ENCODE measurements at places on chromosomes 1 and 21.

DNA sequence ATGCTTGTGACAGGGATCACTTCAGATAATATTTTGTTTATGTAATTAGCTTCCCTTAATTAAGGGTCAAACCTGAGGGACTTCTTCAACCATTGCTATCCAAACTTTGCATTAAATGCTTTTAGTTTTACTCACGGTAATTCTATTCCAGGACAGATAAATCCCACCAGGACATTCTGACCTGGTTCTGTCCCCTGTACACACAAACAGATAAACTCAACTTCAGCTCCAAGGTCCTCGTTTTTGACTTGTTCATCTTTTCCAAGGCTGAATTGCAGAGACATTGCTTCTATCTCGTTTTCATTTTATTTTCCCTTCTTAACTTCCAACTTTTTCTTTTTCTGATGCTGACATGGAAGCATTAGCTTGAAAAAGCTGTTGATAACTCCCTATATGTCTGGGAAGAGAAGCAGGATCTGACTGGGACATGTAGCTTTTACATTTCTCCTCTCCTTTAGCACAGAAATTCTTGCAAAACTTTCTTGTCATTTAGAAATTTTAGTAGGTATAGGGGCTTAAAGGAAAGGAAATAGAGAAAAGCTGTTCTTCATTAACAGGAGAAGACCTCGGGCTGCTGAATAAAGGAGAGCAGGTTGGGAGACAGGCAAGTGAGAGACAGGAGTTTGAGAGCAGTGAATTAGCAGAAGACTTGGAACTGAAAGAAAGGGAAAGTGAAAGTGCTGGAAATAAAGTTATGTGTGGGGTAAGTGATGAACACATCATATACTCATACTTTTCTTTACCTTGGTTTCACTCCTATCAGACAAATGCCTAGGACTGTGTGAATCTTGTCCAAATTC, 231.7 kb upstream of the B3GALT2 start:
- DNase-seq = no peak

DNA sequence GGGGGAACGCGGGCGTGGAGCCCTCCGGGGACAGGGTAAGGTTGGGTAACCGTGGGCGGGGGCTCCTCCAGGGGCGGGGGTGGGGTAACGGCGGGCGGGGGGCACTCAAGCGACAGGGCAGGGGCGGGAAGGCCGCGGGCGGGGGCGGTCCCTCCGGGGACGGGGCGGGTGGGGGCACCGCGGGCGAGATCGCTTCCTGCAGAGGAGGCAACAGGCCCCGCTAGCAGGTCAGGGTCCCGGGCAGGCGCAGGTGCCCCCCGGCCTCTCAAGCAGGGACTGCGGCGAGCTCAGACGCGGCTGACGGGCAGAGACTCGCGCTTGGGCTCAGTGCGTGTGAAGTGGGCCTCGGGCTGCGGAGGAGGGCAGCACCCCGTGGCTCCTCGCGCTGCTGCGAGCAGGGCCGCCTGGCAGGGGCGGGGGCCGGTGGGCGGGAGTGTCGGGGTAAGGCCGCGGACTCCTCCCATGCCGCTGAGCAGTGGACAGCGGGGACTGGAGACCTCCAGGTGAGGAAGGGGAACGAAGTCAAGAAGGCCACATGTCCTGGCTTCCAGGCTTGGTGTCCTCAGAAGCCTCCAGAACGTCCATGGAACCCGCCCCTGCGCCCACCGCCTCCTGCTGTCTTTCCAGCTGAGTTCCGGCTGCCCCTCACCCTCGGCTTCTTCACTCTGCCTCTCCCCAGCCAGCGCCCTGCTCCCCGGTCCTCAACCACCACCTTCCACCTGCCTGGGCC, 627 bp upstream of the GNB1 start:
- peak; percentile 29 for DNase-seq

- no peak for DNase-seq
Measured at GRCh38 chr1:17923666-17924065, 168.5 kb downstream of the ACTL8 start.

DNA sequence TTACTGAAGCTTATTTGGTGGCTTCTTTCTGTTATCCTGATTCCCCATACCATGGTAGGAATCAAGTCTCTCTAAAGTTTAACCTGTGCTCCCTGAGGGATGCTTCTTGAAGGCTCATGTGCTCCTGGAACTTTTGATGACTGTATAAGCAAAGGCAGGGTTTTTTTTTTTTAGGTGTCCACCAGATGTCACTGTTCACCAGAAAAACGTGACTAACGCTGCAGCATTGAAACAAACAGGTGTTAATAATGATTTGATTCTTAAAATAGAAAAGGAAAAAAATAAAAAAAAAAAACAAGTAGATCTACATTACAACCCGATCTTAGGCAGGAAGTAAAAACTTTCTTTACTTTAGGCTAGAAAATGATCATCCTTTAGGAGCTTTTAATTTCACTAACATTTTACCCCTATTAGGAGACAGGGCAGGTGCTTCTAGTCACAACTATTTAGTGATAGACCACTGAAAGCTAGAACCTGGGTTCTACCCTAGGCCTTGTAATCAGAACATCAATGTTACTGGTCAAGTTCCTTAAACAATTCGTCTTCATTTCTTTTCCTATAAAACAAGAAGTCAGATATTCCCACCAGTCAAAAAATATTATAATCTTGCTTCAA, 223.0 kb downstream of the PLA2G4A start:
- DNase-seq = peak; percentile 18

DNA sequence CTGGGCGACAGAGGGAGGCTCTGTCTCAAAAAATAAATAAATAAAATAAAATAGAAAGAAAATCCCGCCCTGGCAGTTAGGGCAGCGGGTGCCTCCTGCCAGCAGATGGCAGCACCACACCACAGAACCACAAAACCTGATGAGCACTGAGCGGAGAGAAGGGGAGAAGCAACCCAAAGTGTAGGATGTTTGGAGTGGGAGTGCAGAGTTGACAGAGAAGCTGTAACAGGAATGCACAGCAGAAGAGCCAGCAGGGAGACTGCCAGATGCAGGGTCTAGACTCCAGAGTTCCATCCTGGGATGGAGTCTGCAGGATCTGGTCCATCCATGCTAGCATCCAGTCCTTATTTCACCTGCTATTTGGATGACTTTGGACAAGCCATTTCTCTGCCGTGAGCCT, 29.7 kb upstream of the KIRREL1 start:
- no peak for DNase-seq

- DNase-seq = no peak
Measured at GRCh38 chr1:93635614-93636543, 45.8 kb downstream of the BCAR3 start.

DNA sequence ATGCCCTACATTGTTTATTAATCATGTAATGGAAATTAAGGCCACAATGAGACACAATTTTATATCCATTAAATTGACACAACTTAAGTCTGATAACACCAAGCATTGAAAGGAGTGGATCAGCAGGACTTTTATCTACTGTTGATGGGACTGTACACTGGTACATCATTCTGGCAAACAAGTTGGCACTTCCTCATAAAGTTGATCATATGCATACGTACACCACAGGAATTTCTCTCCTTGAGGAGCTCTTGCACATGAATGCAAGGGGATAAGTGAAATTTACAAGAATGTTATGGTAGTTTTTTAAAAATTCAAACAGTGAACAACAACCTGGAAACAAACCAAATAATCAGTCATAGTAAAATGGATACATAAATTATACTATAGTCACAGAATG, 20.1 kb downstream of the RAVER2 start:
- DNase-seq = no peak

DNA sequence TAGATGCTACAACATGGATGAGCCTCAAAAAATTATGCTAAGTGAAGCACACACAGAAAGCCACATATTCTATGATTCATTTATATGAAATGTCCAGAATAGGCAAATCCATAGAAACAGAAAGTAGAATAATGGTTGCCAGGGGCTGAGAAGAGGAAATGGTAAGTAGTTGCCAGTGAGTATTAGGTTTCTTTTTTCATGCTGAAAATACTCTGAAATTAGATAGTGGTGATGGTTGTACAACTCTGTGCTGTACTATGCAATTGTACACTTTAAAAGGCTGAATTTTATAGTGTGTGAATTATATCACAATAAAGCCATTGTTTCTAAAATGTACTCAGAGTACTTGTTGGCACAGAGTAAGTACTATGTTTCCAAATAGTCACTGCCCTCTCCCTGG, 15.5 kb upstream of the GFI1 start:
- no peak for DNase-seq

GRCh38 chr1:94531664-94532063, 9.9 kb downstream of the F3 start:
- no peak for DNase-seq

- DNase-seq = no peak
Measured at GRCh38 chr1:245654460-245655050, 499.8 kb downstream of the KIF26B start.
